ENCODE measurements at places on chromosomes 7 and 10.

DNA sequence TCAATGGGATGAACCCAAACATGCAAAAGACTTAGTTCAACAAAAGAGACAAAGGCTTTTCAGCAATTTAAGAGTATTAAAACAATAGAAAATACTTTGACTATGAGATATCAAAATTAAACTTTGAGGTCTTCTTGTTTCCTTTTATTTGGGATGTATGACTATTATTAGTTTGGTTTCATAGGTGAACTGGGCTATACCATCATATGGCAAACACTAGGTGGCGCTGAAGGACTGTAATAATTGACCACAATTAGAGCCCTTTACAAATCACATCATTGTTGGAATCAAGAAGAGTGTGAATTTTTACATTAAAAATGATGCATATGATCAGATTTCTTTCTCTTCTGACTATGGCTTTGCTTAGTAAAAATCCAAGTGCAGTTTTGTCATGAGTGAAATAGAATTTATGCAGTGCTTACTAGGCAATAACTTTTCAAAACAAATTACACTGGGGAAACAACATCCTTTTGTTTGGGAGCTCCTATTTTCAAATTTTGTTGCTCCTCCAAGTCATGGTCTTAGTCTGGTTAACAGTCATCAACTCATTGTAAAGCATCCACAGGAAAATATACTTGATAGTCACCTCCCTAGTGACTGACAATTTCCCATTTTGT is 14.7 kb upstream of the NXPH1 start:
- peak; percentile 61 for DNase-seq

DNA sequence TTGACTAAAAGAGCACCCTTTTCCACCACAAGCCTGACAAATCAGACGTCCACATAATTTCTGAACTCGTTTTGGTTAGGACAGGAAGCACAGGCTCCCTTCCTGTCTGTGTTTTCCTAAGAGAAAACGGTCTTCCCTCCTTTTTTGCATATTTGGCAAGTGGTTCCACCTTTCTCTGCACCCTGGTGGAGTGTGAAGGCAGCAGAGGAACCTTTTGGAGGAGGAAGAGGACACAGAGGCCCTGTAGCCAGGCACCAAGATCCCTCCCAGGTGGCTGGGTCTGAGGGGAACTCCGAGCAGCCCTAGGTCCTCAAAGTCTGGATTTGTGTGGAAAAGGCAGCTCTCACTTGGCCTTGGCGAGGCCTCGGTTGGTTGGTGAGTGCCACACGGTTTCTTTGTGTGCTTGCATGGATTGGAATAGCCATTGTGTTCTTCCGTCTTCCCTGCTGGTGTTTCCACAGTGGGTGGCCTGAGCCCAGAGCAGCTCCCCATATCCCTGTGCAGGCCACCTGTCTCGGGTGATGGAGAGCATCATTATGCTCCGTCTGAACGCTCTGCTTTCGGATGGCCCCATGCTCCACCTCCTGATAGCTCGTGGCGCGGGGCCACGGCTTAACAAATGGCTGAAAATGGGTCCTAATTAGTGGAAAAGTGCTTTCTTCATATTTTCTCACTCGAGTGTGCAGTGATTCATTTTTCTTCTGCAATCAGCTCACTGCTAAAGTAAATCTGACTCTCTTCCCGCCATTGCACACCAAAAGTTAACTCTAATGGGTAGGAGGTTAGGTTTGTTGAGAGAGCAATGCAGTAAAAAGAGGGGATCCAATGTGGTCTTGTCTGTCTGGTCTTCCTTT is 4.2 kb downstream of the IKZF1 start:
- no peak for DNase-seq

GRCh38 chr7:20797462-20798080 is 10.9 kb upstream of the SP8 start:
- DNase-seq = no peak

DNA sequence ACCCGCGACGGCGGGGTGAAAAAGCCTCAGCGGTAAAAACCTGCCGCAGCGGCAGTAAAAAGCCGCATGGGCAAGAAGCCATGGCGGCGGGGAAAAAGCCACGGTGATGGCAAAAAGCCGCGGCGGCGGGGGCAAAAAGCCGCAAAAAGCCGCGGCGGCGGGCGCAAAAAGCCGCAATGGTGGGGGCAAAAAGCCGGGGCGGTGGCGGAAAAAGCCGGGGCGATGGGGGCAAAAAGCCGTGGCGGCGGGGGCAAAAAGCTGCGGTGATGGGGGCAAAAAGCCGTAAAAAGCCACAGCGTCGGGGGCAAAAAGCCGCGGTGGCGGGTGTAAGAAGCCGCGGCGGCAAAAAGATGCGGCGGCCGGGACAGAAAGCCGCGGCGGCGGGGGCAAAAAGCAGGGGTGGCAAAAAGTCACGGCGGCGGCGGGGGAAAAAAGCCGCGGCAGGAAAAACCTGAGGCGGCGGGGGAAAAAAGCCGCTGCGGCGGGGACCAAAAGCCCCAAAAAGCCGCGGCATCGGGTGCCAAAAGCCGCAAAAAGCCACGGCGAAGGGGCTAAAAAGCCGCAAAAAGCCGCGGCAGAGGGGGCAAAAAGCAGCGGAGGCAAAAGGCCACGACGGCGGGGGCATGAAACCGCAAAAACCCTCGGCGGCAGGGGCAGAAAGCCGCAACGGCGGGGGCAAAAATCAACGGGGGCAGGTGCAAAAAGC is 488.5 kb downstream of the ZNF33B start:
- no peak for DNase-seq

GRCh38 chr7:37435156-37435855 is 13.4 kb downstream of the ELMO1 start:
- DNase-seq = no peak

- DNase-seq = no peak
Measured at GRCh38 chr7:98602755-98603398, 14.2 kb upstream of the NPTX2 start.

DNA sequence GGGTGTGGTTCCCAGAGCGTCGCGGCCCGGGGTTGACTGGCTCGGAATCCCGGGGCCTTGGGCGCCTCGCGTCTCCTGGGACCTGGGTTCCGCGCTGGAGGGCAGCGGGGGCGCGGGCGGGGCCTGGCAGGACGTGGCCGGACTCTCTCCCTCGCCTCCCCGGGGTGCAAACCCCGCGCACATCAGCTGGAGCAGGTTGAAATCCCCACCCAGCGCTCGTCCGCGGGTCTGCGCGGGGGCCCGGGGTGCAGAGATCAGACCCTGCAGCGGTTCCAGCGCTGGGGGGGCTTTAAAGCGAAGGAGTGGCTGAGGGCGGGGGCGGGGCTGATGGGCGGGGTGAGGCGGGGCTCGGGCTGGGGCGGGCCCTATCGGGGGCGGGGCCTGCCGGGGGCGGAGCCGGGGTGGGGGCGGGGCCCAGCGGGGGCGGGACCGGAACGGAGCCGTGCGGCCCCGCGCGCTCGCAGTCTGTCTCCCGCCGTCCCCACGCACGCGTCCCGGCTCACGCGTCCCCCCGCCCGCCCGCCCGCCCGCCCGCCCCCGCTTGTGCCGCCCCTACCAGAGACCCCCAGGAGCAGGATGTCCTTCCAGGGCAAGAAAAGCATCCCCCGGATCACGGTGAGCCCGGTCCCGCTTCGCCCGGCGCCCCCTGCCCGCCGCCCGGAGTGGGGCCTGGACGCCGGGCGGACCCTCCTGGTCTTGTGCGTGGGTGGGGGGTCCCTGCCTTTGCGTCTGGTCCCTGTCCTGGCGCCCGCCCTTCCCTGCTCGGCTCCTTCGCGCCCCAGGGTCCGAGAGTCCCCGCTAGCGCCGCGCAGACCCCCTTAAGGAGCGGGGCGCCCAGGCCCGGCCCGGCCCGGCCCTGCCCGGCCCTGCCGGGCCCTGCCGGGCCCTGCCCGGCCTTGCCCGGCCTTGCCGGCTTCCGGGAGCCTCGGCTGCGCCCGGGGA is at the start of gene DPYSL4:
DPYSL4 (plus strand) TSS at position 461 of the 942 bp plus-strand sequence; CDS start at position 577, 116 bp downstream.
- DNase-seq = no peak

DNA sequence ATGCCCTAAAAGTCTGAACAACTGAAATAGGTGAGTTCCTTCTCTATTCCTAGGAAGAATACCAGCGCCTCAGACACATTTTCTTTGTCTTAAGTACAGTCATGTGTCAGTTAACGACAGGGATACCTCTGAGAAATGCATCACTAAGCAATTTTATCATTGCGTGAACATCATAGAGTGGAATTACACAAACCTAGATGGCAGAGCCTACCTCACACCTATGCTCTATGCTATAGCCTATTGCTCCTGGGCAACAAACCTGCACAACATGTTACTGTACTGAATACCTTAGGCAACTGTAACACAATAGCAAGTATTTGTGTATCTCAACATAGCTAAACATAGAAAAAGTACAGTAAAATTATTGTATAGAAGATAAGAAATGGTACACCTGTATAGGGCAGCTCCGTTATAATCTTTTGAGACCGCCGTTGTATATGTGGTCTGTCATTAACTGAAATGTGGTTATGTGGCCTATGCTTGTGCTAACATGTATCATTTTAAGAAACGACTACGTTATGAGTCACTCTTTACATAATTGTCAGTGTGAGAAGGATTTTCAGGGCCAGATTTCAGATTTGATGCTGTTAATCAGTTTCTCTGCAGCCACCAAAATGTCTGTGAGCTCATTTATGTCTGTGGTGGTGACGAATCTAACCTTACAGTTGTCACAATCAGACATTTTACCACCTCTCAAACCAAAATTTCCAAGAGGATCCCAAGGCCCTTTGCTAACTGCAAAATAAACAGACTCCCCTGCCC is 66.1 kb upstream of the STK17A start:
- DNase-seq = no peak

DNA sequence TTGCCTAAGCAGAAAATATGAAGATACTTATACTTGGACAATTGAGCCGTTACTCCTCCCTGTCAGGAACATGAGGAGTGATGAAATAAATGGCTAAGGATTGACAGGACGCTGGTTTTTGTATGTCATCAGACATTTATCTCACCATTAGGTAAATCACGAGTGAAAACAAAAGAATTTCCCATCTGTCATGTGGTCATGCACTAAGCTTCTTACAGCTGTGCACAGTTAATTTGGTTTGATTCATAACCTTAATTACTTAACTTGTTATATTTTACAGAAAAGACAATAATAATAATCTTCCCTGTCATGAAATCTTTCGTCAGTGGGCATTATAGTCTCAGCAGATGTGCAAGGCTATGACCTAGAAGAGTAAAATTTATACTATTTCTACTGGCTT is 266.5 kb downstream of the HGF start:
- no peak for DNase-seq

DNA sequence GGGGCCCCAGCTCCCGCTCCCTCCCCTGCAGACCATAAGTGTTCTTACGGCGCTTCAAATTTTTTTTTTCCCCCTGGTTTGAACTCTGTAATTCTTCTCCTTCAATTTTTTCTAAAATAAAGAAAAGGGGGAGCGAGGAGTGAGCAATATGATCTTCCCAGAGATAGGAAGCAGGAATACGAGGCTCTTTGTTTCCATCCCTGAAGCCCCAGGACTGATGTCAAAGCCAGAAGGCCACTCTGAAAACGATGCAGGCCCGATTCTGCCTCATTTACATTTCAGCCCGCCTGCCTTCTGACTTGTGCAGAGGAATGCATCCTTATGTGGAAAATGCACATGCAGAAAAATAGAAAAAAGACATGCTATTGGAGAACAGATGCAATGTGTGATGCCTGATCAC is 401.5 kb upstream of the MKI67 start:
- DNase-seq = no peak

GRCh38 chr7:64685741-64686140 is 19.8 kb downstream of the ZNF107 start:
- DNase-seq = no peak

- peak; percentile 16 for DNase-seq
Measured at GRCh38 chr10:543131-543530, 146.3 kb downstream of the DIP2C start.

GRCh38 chr10:31549896-31550295 is 230.9 kb downstream of the ZEB1 start:
- DNase-seq = no peak

- no peak for DNase-seq
Measured at GRCh38 chr7:22231806-22232205, 125.1 kb downstream of the RAPGEF5 start.

DNA sequence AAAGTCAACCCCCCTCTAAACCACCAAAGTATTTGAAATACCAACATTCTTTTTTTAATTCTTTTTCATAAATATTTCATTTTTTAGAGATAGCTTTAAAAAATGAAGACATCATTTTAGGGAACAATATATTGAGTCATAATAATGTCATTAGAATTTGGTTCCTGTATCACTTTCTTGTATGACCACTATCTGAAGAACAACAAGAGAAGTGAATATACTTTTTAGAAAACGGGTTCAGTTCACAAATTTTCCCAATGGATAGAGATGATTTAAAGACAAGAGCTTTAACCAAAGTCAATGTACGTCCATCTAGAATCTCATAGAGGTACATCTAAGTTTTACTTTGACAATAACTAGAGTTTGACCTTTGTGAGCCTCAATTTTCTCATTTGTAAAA is 48.2 kb downstream of the CUBN start:
- DNase-seq = no peak

- DNase-seq = no peak
Measured at GRCh38 chr7:39186671-39187070, 209.0 kb downstream of the POU6F2 start.

DNA sequence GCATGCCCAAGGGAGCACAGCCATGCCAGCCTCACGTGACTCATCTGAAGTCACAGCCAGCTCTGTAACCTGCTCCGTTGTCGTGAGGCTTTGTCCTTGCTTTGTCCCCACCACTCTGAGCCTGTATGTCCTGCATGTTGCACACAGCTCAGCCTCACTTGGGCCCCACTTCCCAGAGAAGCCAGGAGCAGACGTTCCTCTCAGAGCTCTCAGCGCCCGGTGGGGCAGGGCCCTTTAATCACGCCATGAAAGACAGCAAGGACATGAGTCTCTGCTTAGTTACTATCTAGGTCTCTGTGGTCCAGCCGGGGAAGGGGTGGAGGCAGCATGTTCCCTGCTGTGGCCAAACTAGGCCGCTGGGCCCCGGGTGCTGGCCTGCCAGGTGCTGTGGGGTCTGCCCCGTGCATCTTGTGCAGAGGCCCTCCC is 127.4 kb upstream of the FAM20C start:
- DNase-seq = no peak

- no peak for DNase-seq
Measured at GRCh38 chr7:128011131-128011661, 20.0 kb downstream of the LRRC4 start.

DNA sequence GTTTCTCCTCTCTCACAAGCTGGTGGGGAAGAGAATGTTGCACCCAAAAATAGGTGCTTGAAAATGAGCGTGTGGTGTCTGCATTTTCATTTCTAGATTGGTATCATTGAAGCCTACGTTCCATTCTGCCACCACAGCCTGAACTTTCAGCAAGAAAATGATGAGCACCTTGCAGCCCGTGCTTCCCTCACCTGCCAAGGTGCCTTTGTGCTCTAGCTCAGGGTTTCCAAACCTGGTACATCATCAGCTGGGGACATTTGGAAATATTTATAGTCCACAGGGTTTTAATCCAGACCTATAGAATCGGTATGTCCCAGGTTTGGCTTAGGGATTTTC is 701.2 kb downstream of the AUTS2 start:
- DNase-seq = no peak
